ENCODE measurements at places on chromosomes 4 and X.
A peak's percentile ranks its signal among the peaks of the same experiment; 100 is the strongest.

DNA sequence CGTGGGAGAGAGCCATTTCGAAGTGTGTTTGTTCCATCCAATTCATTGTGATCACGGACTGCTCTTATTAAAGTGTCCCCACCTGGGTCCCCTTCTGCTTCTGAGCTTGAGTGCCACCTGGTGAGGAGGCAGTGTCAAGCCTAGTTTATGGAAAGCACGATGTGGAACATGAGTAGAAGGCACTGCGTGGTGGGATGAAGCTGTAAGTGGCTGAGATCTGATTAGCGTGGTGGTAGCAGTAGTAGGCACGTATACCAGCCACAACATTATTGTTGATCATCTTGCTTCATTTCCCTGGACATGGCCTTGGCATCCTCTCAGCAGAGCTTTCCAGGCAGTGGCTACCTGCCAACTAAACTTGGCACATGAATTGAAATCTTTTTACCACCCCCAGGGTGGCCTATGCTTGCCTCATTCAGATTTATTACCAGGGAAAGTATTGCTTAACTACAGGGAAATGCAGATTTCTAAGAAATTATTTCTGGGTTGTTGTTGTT is 46.4 kb downstream of the GPAT3 start:
- H3K27me3 ChIP-seq = no peaks in the 10 kb centered on the region
- peak overlapping the region; percentile 9 for H3K27ac ChIP-seq
- peaks cover 13% of the 10 kb centered on the region for H3K36me3 ChIP-seq
- peaks cover 6% of the 10 kb centered on the region for H3K4me1 ChIP-seq

- H3K4me1 ChIP-seq = peaks cover 6% of the 10 kb centered on the region
- H3K27me3 ChIP-seq = no peaks in the 10 kb centered on the region
- H3K36me3 ChIP-seq = peaks cover 7% of the 10 kb centered on the region
- H3K27ac ChIP-seq = no peak overlapping the region
- ATAC-seq = no peak
- peak overlapping the region; percentile 85 for H3K4me3 ChIP-seq
These were observed 1.3 kb upstream of the ATP6AP1 start for GRCh38 chrX:154426916-154427770.

DNA sequence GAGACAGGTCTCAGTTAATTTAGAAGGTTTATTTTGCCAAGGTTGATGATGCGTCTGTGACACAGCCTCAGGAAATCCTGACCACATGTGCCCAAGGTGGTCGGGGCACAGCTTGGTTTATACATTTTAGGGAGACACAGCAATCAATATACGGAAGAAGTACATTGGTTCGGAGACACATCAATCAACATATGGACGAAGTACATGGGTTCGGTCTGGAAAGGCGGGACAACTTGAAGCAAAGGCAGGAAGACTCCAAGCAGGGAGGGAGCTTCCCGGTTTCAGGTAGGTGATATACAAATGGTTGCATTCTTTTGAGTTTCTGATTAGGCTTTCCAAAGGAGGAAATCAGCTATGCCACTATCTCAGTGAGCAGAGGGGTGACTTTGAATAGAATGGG is 225.2 kb upstream of the ZFP42 start:
- no peaks in the 10 kb centered on the region for H3K27me3 ChIP-seq
- no peaks in the 10 kb centered on the region for H3K4me1 ChIP-seq
- no peak overlapping the region for H3K27ac ChIP-seq
- no peak for ATAC-seq

- H3K27ac ChIP-seq = no peak overlapping the region
- H3K36me3 ChIP-seq = no peaks in the 10 kb centered on the region
- H3K4me3 ChIP-seq = no peak overlapping the region
- no peaks in the 10 kb centered on the region for H3K27me3 ChIP-seq
These were observed 435.8 kb downstream of the SPRY1 start for GRCh38 chr4:123832173-123833026.

- H3K4me1 ChIP-seq = no peaks in the 10 kb centered on the region
- H3K27ac ChIP-seq = no peak overlapping the region
- H3K36me3 ChIP-seq = no peaks in the 10 kb centered on the region
- H3K4me3 ChIP-seq = no peak overlapping the region
- ATAC-seq = no peak
These were observed 64.5 kb upstream of the PDE5A start for GRCh38 chr4:119693126-119693525.

- H3K27ac ChIP-seq = no peak overlapping the region
- H3K4me1 ChIP-seq = no peaks in the 10 kb centered on the region
- H3K36me3 ChIP-seq = no peaks in the 10 kb centered on the region
- no peak for ATAC-seq
These were observed 57.8 kb upstream of the PLAC1 start for GRCh38 chrX:134715930-134716619.

All from activated T-helper 17 cell treated with anti-CD3 and anti-CD28 coated beads, Interleukin-2, amount 50 U/mL, for 72 hours (primary cell).